ENCODE measurements at places on chromosomes 6 and 20.

- DNase-seq: no peak
These were observed 21.6 kb downstream of the NAPB start for GRCh38 chr20:23399568-23400241.

DNA sequence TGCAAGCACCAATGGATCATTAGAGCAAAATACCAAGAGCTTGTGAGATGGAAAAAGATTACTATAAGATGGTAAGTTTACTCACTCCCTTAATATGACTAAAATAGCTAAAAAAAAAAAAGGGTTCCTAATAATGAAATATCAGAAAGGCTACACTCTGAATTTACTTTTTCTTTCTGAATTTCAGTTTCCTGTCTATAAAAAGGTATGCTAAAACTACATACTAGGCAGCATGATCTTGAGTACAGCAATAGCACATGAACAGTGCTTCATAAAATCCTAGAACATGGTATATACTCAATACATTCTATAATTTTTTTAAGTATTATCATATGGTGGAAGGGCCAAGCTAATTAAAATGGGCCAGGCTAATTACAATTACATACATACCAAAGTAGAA, 24.0 kb upstream of the FAM135A start:
- DNase-seq: no peak

GRCh38 chr6:116449565-116449964, 11.6 kb upstream of the CALHM6 start:
- no peak for DNase-seq

DNA sequence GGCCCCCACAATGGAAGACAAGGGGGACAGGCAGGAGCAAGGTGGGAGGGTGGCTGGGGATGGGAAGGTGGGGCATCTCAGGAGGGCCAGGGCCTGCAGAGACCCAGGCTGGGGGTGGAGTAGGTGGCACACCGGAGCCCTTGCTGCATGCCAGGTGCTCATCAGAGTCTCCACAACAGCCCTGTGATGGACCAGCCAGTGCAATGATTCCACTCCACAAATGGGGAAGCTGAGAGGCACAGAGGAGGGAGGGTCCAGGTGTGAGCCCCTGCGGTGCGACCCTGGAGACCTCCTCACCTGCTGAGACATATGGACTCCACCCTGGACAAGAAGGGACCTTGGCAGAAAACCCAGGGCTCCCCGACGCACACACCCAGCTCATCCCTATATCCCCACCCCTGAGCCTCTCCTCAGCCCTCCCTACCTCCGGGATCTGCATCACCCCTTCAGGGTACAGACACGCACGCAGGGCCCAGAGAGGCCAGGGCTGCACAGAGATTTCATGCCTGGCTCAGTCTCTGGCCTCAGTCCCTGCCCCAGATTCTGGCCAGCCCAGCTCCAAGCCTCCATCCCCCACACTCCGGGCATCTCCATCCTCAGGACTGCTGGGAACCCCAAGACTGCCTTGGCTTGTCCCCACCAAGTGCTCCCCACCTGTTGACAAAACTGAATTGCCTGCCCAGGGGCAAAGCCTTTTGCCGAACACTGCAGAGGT, 7.1 kb upstream of the GRM4 start:
- no peak for DNase-seq

DNA sequence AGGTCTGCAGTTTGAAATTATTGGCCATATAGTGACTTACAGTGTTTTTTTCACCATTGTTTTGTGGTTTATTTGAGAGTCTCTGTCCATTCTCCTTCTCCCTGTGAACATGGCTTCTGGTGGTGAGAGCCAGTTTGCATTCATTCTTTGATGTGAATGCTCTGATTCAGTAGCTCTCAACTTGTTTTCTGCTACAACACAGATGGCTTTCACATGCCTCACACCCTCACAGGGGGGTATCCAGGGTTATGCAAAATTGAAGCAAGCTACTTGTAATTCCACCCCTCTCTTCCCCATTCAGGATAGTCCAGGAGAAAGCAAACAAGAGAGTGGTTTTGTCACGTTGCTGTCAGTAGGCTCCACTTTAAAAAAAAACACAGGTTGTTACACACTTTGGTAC, 55.6 kb downstream of the SLX4IP start:
- no peak for DNase-seq

GRCh38 chr6:62640749-62641148, 354.7 kb upstream of the KHDRBS2 start:
- no peak for DNase-seq
